Smooth muscle cell of trachea (primary cell): ENCODE measurements at places on chromosomes 2 and 18. TPM values are rescaled to one million over a fixed set of nuclear protein-coding genes. Genes with fewer than 3 reads are reported as not detected.

SPC25 gene
- 14.1 TPM in 1 of 2 replicates, not detected in the other for total RNA-seq

MOB4 gene
- 24.8 and 31.1 TPM in 2 replicates for total RNA-seq

B3GNT7 gene
- 0.33 TPM in 1 of 2 replicates, not detected in the other for total RNA-seq

UGT1A7 gene
- total RNA-seq = not detected in 2 replicates

IL36A gene
- not detected in 2 replicates for total RNA-seq

SPHKAP gene
- total RNA-seq = under 0.01 TPM in 1 of 2 replicates, not detected in the other

TCF23 gene
- not detected in 2 replicates for total RNA-seq
